ENCODE measurements at places on chromosomes 2 and 18.
A peak's percentile ranks its signal among the peaks of the same experiment; 100 is the strongest.

- DNase-seq: no peak
Measured at GRCh38 chr18:21117409-21118131, 6.0 kb upstream of the ROCK1 start.

DNA sequence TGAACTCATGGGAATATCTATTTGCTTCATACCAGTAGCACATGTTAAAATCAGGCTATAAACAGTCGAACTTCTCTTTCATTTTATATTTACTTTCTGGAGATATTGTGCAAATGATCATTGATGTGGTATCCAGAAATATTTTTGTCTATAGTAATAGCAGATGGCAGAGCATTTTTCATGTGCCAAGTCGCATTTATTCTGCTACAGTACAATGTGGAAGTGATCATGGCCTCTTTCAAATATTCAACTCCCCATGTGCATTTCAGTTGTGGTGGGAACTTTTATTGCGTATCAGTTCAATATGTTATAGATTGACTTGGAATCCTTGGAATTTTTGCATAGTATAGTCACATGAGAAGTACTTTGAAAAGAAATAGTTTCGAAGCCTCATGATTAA lies 57.4 kb downstream of the RHBDD1 start:
- DNase-seq: no peak

- peak; percentile 77 for DNase-seq
Measured at GRCh38 chr2:159030674-159031380, 62.4 kb downstream of the TANC1 start.

GRCh38 chr2:156322686-156323231 lies 9.8 kb downstream of the NR4A2 start:
- no peak for DNase-seq

All from WERI-Rb-1 (cell line).